ENCODE measurements at places on chromosomes 6 and 20.

- H3K4me1 ChIP-seq: no peaks in the 10 kb centered on the region
- peak within 1 kb of the TSS; percentile 55 for H3K4me3 ChIP-seq
- H3K36me3 ChIP-seq: no peaks in the 10 kb centered on the region
- no peak within 1 kb of the TSS for H3K27ac ChIP-seq
Measured at GRCh38 chr20:610130-611046, at the start of gene TCF15. TSS of gene TCF15 (minus strand) at chr20:610309. CDS start at chr20:610237, 72 bp downstream.

GRCh38 chr6:75351570-75351969 lies 67.0 kb upstream of the TMEM30A start:
- H3K27ac ChIP-seq: no peak overlapping the region
- no peaks in the 10 kb centered on the region for H3K27me3 ChIP-seq
- H3K4me3 ChIP-seq: no peak overlapping the region
- H3K36me3 ChIP-seq: no peaks in the 10 kb centered on the region
- no peak for DNase-seq

GRCh38 chr20:25247518-25247955 lies 348 bp upstream of the PYGB start:
- DNase-seq: no peak
- no peaks in the 10 kb centered on the region for H3K4me1 ChIP-seq
- H3K27me3 ChIP-seq: no peaks in the 10 kb centered on the region
- peaks cover 4% of the 10 kb centered on the region for H3K36me3 ChIP-seq
- no peak overlapping the region for H3K27ac ChIP-seq

- no peak overlapping the region for H3K4me3 ChIP-seq
- no peaks in the 10 kb centered on the region for H3K27me3 ChIP-seq
- peaks cover 3% of the 10 kb centered on the region for H3K4me1 ChIP-seq
- no peak overlapping the region for H3K27ac ChIP-seq
- no peaks in the 10 kb centered on the region for H3K36me3 ChIP-seq
- DNase-seq: no peak
Measured at GRCh38 chr6:30163918-30164654, 740 bp downstream of the TRIM15 start.

DNA sequence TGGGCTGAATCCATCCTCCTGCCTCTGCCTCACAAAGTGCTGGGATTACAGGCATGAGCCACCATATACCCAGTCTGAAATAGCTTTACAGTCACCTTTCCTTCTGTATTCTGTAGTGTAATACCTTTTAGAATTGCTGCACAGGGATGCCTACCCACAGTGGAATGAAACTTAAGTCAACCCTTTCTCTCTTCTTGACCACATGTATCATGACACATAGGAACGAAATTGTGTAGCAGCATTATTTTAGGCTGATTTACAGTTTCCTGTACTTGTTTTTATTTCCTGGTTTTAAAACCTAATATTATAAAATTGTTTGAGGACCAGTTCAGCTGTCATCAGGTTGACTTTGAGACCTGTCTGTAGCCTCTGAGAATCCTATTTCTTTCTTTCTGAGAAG lies 297.8 kb downstream of the ZFAND3 start:
- 0 out of 2 replicates have a peak, but pooled peaks cover 2% of the 10 kb centered on the region for H3K4me1 ChIP-seq
- H3K36me3 ChIP-seq: peaks cover 4% of the 10 kb centered on the region
- no peak overlapping the region for H3K4me3 ChIP-seq
- H3K27ac ChIP-seq: no peak overlapping the region
- H3K27me3 ChIP-seq: no peaks in the 10 kb centered on the region

DNA sequence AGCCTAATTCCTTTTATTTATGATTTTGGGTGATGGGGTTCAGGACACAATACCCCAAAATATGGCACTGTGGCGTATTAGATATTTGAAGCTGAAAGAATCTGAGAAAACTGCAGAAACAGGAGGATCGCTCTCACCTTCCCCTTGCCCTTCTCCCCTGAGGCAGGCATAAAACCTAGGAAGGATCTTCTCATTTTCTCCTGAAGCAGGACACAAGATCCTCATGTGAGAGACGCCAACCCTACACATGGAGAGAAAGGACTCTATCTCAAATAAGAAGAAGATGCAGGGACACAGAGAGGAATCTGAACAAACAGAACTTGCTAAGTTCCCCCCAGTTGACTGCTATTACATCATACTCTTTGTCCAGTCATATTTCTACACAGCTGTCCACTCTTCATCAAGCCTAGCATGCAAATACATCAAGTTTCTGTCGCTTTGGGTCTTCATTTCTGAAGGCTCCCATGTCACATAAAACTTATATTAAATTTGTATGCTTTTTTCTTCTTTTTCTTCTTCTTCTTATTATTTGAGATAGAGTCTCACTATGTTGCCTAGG lies 109.0 kb downstream of the DTNBP1 start:
- peaks cover 14% of the 10 kb centered on the region for H3K4me1 ChIP-seq
- no peak overlapping the region for H3K27ac ChIP-seq
- no peak for DNase-seq
- no peaks in the 10 kb centered on the region for H3K27me3 ChIP-seq

DNA sequence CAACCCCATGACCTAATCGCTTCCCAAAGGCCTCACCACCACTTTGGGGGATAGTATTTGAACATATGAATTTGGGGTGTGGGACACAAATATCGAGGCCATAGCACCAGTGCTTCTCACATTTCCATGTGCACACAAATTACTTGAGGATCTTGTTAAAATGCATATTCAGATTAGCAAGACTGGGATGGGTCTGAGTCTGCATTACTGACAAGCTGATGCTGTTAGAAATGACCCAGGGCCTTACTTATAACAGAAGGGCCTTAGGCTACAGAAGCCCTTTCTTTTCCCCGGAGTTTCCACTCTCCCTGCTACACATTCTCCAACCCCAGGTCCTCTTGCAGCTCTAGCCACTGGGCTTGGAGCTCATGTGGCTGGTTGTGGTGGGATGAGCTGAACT lies 141.5 kb upstream of the LRFN2 start:
- no peak overlapping the region for H3K4me3 ChIP-seq
- H3K36me3 ChIP-seq: no peaks in the 10 kb centered on the region
- DNase-seq: no peak
- no peak overlapping the region for H3K27ac ChIP-seq
- H3K27me3 ChIP-seq: no peaks in the 10 kb centered on the region

GRCh38 chr6:7121700-7122241 lies 14.0 kb downstream of the RREB1 start:
- no peak for DNase-seq
- H3K27ac ChIP-seq: no peak overlapping the region
- no peak overlapping the region for H3K4me3 ChIP-seq

DNA sequence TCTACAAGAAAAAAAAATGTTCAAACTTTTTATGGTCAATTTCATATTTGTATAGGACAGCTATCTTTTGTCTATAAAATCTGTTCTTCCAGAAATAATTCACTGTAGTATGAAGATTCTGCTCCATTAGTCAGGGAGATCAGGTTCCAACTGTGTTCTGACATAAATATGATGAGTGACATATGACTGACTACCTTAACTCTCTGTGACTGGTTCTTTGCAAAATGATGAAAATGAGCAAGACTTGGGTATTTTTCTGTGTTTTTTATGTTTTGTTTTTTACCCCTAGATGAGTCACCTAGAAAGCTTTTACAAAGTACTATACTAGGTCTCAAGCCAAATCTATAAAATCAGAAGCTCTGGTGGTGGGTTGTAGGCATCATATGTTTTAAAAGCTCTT lies 229.6 kb downstream of the MMUT start:
- H3K36me3 ChIP-seq: no peaks in the 10 kb centered on the region
- no peaks in the 10 kb centered on the region for H3K27me3 ChIP-seq
- H3K4me1 ChIP-seq: no peaks in the 10 kb centered on the region
- no peak overlapping the region for H3K27ac ChIP-seq

GRCh38 chr6:120854583-120854982 lies 479.7 kb downstream of the TBC1D32 start:
- H3K4me3 ChIP-seq: no peak overlapping the region
- no peaks in the 10 kb centered on the region for H3K36me3 ChIP-seq
- no peak overlapping the region for H3K27ac ChIP-seq
- H3K4me1 ChIP-seq: no peaks in the 10 kb centered on the region
- H3K27me3 ChIP-seq: no peaks in the 10 kb centered on the region
- no peak for DNase-seq

- H3K36me3 ChIP-seq: peaks cover 65% of the 10 kb centered on the region
- no peaks in the 10 kb centered on the region for H3K4me1 ChIP-seq
- H3K27me3 ChIP-seq: no peaks in the 10 kb centered on the region
- no peak for DNase-seq
- H3K4me3 ChIP-seq: no peak overlapping the region
Measured at GRCh38 chr20:41432746-41433145, 66.1 kb upstream of the EMILIN3 start.

DNA sequence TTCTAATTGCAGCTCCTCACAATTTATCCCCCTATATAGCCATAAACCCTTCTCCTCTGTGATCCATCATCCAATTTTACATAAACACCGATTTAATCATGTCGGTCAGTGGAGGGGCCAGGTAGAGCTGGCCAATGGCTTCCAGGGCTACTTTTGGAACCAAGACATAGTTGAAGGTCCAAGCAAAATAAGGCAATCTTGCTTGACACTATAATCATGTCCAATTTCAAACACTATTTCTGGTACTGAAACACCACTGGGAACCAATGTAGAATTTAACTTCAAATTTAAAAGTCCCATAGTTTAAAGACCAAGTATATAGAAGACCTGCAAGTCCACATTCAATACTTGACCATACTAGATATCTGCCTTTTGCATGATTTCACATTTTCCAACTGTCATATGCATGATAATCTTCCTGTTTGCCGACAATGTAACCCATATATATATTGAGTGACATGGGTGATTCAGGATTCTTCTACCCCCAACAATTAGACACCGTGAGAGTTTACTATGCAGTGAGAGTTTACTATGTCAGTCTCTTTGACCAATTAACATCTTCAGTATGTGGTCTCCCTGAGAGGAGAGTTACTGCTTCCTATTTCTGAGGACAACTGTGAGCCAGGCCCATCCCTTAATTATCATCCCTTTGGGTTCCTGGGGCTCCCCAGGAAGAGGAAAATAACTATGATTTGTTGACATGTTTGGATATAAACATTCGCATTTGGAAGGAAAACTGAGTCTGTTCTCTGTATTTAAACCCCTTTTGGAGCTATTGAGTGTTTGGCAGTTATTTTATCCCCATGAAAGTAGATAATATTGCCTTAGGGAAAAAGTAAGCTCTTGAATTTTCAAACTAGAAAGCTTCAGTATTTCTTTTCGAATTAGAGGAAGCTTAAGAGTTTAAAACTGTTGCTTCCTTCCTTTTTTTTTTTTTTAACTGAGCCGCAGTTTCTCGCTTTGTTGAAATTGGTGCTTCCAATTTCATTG lies 31.8 kb downstream of the SAMD3 start:
- no peaks in the 10 kb centered on the region for H3K27me3 ChIP-seq
- no peak overlapping the region for H3K27ac ChIP-seq
- peaks cover 63% of the 10 kb centered on the region for H3K36me3 ChIP-seq

- DNase-seq: no peak
- H3K27ac ChIP-seq: no peak overlapping the region
- no peaks in the 10 kb centered on the region for H3K27me3 ChIP-seq
- peaks cover 7% of the 10 kb centered on the region for H3K4me1 ChIP-seq
- peak overlapping the region; percentile 74 for H3K4me3 ChIP-seq
Measured at GRCh38 chr20:59006167-59006863, 739 bp downstream of the CTSZ start.

DNA sequence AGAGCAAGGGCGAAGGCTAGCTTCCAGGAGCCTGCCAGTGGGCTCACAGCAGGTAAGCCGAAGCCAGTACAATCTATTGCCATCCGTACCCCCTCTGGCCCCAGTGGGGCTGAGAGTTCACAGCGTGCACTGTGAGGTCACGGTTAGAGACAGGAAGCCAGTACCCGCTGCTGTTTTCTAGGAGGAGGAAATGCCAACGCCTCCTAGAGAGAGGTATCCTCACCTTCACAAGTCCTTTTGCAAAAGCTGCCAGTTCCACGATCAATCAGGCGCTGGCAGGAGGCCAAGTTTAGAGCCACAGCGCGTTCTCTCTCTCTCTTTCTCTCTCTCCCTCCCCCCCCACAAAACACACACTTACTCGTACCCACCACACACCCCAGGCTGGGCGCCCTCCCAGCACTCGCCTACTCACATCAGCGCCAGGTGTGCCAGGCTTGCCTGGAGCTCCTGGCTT lies 22.5 kb downstream of the COL9A1 start:
- H3K4me1 ChIP-seq: no peaks in the 10 kb centered on the region
- peaks cover 10% of the 10 kb centered on the region for H3K27me3 ChIP-seq
- no peak overlapping the region for H3K27ac ChIP-seq
- H3K4me3 ChIP-seq: peak overlapping the region; percentile 14

GRCh38 chr6:142947714-142948480 lies 2.9 kb upstream of the HIVEP2 start:
- no peaks in the 10 kb centered on the region for H3K36me3 ChIP-seq
- no peaks in the 10 kb centered on the region for H3K27me3 ChIP-seq
- H3K27ac ChIP-seq: no peak overlapping the region
- peak overlapping the region; percentile 85 for H3K4me3 ChIP-seq
- DNase-seq: no peak
- H3K4me1 ChIP-seq: no peaks in the 10 kb centered on the region

GRCh38 chr6:87436435-87436834 lies 28.7 kb downstream of the CFAP206 start:
- no peak overlapping the region for H3K27ac ChIP-seq
- H3K4me3 ChIP-seq: no peak overlapping the region
- no peaks in the 10 kb centered on the region for H3K36me3 ChIP-seq
- H3K27me3 ChIP-seq: no peaks in the 10 kb centered on the region
- peak; percentile 77 for DNase-seq
- H3K4me1 ChIP-seq: no peaks in the 10 kb centered on the region

GRCh38 chr6:101662111-101662897 lies 268.8 kb downstream of the GRIK2 start:
- H3K36me3 ChIP-seq: peaks cover 12% of the 10 kb centered on the region
- no peak for DNase-seq
- H3K4me1 ChIP-seq: no peaks in the 10 kb centered on the region
- no peaks in the 10 kb centered on the region for H3K27me3 ChIP-seq

DNA sequence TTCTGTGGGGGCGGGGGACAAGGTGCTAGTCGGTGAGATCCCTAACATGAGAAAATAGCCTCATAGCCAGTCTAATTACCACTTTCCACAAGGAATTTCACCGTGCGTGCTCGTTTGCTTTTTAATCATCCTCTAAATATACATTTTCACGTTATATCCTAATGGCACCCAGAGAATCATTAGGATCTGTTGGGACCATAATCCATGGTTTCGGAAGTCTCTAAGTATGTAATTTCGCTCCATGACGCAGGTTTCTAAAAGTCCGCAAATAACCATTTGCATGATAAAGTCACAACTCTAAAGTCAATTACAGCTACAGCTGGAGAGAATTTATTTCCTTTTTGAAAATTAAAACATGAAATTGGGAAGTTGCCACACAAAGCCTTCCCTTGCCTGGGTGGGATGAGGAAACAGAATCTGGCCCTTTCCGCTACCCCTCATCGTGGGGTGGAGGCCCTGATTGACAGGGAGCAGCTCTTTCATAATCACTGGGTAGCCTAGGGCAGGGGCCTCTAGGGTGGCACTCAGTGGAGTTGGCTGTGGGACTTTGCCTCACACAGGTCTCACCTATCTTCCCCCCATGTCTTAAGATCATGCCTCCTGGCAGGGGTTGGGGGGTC lies 81.9 kb downstream of the LRFN2 start:
- no peaks in the 10 kb centered on the region for H3K36me3 ChIP-seq
- H3K4me3 ChIP-seq: no peak overlapping the region
- DNase-seq: no peak
- H3K27ac ChIP-seq: no peak overlapping the region
- H3K4me1 ChIP-seq: no peaks in the 10 kb centered on the region
- no peaks in the 10 kb centered on the region for H3K27me3 ChIP-seq

GRCh38 chr6:40880906-40881305 lies 158.1 kb downstream of the UNC5CL start:
- no peak overlapping the region for H3K27ac ChIP-seq
- H3K4me3 ChIP-seq: no peak overlapping the region
- no peaks in the 10 kb centered on the region for H3K27me3 ChIP-seq
- DNase-seq: no peak
- H3K36me3 ChIP-seq: peaks cover 8% of the 10 kb centered on the region

- DNase-seq: no peak
- H3K27ac ChIP-seq: no peak overlapping the region
- no peaks in the 10 kb centered on the region for H3K36me3 ChIP-seq
- H3K4me1 ChIP-seq: no peaks in the 10 kb centered on the region
- no peak overlapping the region for H3K4me3 ChIP-seq
- H3K27me3 ChIP-seq: no peaks in the 10 kb centered on the region
Measured at GRCh38 chr20:11190741-11191140, 516.9 kb upstream of the JAG1 start.

Data from H9 (cell line).